NB4 (cell line): ENCODE measurements at places on chromosomes 13 and 19.

DNA sequence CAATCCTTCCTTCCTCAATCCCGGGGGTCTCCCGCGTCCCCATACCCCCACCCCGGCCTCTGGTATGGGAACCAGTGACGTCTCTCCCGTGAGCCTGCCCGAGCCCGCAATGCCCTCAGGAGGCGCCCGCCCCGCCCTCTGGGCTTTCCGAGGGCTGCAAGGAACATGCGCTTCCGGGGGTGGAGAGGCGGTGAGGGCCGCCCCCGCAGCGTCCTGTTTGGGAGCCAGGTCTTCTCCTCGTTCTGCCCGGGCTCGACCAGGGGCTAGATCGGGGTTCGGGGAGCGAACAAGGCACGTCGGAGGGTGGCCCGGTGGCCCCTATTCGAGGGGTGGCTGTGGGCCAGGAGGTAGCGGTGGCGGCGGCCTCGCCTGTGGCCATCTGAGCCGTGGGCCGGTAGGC is 6.6 kb upstream of the TEX101 start:
- DNase-seq = no peak

- DNase-seq = no peak
Measured at GRCh38 chr13:27631156-27631555, 9.5 kb downstream of the POLR1D start.

DNA sequence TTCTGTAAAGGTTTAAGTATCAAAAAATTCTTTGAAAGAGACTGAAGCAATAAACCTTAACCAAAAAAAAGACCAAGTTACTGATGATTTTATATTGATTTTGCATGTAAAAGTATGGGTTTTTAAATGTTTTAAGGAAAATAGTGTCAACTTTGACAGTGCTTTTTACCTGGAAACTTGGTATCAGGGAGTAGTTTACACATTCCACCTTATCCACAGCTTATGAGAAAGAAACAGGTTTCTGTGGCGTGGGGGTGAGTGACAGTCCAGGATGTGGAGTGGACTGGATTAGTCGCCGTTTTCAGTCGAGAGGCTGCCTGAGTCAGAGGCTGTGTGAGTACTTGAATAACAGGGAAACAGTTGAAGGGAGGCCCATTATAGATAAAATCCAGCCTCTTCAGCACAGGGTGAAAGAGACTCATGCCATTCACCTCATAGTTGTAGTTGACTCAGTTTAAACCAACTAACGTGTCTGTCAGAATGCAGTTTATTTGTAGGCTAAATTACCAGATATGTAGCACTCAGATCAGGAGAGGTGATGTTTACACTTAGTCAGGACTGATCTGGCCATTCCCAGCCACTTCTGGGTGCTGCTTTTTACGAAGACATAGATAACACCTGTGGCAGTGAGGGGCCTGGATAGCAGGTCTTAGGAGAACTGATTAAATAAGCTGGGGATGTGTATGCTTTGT is 595 bp upstream of the GPR183 start:
- peak; percentile 68 for DNase-seq

- DNase-seq = peak; percentile 67
Measured at GRCh38 chr19:49502866-49503581, 6.8 kb downstream of the RPS11 start.

DNA sequence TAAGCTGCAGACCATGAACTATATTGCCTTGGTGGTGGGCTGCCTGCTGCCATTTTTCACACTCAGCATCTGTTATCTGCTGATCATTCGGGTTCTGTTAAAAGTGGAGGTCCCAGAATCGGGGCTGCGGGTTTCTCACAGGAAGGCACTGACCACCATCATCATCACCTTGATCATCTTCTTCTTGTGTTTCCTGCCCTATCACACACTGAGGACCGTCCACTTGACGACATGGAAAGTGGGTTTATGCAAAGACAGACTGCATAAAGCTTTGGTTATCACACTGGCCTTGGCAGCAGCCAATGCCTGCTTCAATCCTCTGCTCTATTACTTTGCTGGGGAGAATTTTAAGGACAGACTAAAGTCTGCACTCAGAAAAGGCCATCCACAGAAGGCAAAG is 53.7 kb downstream of the CYSLTR2 start:
- no peak for DNase-seq

- DNase-seq = peak; percentile 100
Measured at GRCh38 chr19:7337380-7338194, 11.2 kb upstream of the ARHGEF18 start.

DNA sequence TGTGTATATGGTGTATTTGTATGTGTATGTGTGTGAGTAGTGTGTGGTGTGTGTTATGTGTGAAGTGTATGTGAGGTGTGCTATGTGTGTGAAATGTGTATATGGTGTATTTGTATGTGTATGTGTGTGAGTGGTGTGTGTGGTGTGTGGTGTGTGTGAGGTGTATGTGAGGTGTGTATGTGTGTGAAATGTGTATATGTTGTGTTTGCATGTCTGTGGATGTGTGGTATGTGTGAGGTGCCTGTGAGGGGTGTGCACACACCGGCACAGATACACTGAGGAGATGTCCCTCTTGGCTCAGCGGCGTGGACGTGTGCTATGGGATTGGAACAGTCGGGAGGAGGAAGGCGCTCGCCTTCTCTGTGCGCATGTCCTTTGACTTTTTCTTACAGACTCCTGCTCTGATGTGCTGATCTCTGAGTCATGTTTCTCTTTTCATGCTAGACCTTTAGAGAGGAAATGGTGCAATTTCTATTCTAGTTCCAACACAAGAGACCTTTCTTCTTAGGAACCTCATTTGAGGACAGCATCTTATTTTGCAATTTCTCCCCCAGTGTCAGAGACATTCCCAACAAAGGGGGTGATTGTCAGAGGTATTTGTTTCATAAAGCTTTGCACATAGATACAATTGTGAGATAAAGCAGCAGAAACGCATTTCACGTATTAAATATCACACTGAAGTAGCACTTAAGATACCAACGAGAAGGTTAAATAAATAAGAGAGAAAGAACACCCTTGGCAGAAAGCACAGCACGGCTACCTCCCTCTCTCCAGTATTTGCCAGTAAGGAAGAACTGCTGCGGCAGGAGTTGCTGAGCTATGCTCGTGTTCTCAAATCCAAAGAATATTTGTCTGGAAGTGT is 11.3 kb upstream of the TNFRSF19 start:
- DNase-seq = peak; percentile 92

DNA sequence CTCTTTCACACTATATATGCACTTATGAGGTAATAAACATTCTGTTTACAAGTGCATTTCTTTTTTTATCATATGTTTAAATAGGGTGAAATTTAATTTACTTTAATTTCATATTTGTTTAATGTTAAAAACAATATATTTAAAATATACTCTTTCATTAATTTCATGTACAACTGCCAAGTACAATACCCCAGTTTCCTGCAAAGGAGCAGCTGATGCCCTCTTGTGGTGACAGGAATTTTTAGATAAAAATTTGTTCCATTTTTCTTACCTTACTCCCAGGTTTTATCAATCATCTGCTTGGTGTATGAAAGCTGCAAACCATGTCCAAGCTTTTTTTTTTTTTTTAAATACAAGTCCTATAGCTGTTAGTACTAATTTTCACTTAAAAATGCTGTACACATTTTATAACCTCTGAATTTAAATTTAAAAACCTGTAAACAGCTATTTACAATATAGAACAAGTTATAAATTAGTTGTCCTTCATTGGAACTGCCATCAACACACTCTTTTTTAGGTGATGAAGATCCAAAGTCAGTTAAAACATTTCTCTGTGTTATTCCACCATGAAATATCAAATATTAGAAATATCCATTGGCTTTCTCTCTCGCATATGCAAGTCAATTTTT is 4.9 kb downstream of the PCDH20 start:
- DNase-seq = peak; percentile 26

- no peak for DNase-seq
Measured at GRCh38 chr13:77118134-77118533, 91.2 kb upstream of the FBXL3 start.

DNA sequence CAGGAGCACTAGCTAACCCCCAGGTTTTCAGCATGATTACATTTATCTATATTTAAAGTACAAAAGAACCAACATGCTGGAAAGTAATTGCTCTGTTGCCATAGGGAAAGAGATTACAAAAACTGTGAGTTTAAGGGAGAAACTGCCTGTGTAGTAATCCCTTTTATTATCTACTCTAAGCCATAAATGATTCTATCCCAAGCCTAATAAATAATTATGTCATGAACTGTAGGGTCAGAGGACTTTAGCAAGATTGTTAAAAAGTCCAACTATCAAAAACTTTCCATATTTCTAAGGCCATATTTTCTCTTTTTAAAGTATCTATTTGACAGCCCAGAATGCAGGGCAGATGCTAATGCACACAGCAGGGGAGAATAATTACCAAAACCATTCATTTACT is 573.8 kb upstream of the MIR17HG start:
- DNase-seq = no peak

- no peak for DNase-seq
Measured at GRCh38 chr13:52786766-52787165, 47.1 kb upstream of the CNMD start.

DNA sequence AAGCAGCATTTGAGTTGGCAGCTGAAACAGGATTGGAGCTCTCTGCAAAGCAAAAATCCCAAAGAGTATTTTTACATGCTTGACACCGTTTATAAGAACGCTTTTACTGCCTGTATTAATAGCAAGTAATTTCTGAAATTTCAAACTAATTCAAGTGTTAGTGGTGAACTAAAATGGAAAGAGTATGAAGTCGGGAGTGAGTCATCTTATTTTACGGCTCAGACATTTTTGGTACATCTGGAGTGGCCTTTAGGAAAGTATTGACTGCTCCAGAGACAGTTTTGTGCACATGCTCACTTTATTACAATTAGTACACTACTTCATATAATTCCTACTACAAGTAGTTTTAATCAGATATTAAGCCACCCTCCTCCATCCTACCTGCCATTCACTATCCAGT is 167.4 kb downstream of the SLITRK6 start:
- DNase-seq = no peak

DNA sequence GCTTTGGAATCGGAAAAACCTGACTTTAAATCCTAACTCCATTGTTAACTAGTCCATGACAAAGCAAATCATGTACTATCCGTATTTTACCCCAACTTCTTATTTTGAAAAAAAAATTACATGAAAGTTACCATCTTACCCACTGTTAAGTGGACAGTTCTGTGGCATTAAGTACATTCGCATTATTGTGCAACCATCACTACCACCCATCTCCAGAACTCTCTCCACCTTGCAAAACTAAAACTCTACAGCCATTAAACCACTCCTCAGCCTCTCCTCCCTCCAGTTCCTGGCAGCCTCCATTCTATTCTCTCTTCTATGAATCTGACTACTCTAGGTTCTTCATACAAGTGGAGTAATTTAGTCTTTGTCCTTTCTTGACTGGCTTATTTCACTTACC is 176.5 kb downstream of the USP12 start:
- peak; percentile 49 for DNase-seq
